Epithelial cell of proximal tubule (primary cell): ENCODE measurements at places on chromosomes 11 and 22. TPM values are rescaled to one million over a fixed set of nuclear protein-coding genes. Genes with fewer than 3 reads are reported as not detected.

GRCh38 chr11:28903716-28904115 is 795.5 kb downstream of the METTL15 start:
- DNase-seq = no peak

The ALDH3B2 gene
- total RNA-seq = 0.51 TPM in 1 of 2 replicates, not detected in the other

GRCh38 chr22:37545703-37546436 is 14.4 kb upstream of the CDC42EP1 start:
- no peak for DNase-seq

DNA sequence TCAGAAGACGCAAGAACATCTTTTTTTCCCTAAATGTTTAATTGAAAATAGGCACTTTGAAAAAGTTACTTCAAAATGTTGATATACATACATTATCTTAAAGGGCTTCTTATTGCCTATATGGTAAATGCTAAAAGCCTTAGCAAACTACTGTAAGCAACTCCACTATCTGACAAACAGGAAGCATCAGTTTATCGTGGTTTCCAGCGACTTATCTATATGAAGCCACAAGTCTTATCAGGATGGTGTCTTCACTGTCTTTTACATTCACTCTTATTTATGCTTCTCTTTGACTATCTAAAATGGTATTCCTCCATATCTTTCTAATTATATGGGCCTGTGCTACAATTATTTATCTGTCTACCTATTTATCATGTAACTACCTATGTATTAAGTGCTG is 2091.9 kb downstream of the LRRC4C start:
- DNase-seq = no peak

DNA sequence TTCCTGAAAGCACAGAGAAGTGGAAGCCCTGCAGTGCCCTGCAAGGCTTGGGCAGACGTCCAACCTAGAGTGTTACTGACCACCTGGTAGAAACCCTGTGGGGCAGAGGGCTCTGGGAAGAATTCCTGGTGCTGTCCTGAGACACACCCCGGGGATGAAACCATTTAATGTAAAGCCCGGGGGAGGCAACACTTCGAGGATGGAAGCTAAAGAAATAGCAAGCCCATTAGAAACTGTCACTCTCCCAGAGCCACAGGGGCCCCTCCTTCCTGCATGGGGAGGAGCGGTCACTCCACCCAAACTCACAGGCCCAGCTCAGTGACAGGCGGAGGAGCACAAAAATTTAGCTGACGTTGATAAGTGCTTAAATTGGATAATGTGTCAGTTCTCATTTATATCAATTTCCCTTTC is 57.6 kb downstream of the NRXN2 start:
- no peak for DNase-seq
